ENCODE measurements at places on chromosomes 1 and 21.

GRCh38 chr1:32048440-32048839 lies 24.3 kb upstream of the TMEM39B start:
- DNase-seq, result no peak

GRCh38 chr21:33771976-33772375 lies 129.7 kb downstream of the ITSN1 start:
- no peak for DNase-seq

DNA sequence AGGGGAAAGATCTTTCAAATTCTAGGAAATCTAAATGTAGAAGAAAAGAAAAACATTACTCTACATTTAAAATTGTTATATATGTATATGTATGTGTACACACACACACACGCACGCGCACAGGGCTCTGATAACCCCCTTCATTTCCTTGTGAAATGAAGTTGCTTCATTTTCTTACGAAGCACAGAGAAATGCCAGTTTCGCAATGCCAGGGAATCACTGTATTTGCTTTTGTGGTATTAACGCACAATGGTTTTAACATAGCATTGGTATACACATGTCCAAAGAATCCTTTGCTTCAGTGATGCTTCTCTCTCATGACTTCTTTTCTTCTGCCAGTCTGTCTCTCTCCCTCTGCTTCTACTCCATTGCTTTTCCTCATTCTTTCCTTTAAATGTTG lies 8.4 kb upstream of the DDAH1 start:
- DNase-seq, result no peak

DNA sequence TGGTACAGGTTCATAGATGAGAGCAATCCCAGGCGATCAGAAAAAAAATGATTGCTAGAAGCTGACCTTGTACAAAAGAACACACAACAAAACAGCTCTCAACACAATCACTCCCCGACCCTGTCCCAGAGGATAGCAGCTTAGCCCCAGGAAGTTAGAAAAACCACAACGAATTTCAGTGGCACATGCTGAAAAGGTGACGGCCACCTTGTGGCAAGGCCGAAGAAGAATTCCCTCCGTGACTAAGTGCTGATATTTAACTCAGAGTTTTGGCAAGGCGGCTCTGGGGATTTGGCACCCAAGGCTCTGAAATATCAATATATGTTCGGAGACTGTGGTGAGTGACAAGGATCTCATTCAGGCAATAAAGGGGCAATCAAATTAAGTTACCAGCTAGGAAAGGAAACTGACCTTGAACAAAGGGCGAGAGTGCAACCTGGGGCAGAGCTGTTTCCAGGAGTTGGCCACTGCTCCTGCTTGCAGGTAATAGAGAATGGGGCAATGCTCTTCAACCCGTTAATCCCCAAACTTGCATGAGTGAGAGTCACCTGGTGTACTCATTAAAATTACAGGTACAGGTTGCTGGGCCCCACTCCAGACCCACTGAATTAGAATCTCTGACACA lies 96.2 kb downstream of the BEND5 start:
- no peak for DNase-seq

DNA sequence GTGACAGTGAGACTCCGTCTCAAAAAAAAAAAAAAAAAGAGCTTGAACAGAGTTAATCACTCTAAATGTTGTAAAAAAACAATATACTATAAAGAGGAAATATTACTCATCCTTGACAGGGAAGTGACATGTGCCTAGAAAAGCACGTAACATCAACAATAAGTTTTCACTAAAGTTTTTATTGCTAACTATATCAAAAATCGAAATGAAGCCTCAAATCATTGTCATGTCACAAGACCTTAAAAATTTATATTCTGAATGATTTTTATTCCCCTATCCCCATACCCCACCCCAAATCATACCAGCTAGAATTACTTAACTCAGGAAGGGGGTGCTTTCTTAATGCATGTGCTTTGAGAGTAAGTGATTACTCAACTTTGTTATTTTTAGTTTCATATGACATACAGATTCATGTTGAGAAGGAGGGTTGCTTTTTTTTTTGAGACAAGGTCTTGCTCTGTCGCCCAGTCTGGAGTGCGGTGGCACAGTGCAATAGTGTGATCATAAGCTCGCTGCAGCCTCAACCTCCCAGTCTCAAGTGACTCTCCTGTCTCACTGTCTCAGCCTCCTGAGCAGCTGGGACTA lies 53.6 kb upstream of the MUTYH start:
- no peak for DNase-seq

- no peak for DNase-seq
These were observed 49.8 kb upstream of the KANK4 start for GRCh38 chr1:62368989-62369388.

GRCh38 chr1:81432059-81432458 lies 368.7 kb upstream of the ADGRL2 start:
- DNase-seq, result no peak

- DNase-seq, result no peak
These were observed 7.4 kb upstream of the PPP1R15B start for GRCh38 chr1:204419064-204419403.

DNA sequence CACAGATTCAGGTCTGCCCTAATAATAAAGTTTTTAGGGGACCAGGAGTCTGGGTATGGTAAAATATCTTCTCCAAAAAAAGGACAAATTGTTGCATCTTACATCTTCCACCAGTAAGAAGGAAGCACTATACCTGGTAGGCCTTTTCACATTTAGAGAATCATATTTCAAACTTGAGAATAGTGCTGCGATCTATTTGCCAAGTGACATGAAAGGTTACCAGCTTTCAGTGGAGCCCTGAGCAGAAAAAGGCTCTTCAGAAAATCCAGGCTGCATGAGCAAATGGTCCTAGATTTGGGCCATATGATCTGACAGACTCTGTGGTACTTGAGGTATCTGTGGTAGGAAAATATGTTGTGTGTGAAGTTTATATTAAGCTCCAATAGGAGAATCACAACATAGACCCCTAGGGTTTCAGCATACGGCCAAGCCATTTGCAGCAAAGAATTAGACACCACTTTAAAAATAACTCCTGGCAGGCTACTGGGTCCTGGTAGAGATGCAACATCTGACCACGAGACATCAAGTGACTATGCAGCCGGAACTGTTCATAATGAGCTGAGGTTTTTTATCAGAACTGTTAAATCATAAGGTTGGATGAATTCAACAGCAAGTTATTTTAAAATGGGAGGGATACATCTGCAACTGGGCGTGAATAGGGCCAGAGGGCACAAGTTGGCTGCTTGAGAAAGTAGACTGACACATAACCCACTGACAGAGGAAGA lies 38.6 kb upstream of the CCDC190 start:
- no peak for DNase-seq

GRCh38 chr1:63628607-63629006 lies 35.4 kb downstream of the PGM1 start:
- no peak for DNase-seq

DNA sequence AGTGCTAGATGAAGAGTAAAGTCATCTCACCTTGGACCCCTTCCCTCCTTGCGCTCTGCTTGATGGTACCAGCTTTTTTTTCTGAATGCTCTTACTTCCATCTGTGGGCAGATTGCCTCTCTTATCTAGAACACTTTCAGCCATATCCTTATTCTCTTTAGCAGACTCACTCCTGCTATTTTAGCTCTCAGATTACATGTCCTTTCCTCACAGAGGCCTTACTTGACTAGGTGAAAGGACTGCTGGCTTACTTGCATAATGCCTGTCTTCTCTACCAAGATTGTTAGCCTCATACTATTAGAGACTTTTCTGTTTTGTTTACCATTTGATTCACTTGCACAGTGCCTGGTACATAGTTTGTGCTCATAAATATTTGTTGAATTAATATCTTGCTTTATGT lies 9.3 kb downstream of the IFI44 start:
- no peak for DNase-seq

GRCh38 chr21:36544545-36544944 lies 64.6 kb upstream of the CLDN14 start:
- no peak for DNase-seq

DNA sequence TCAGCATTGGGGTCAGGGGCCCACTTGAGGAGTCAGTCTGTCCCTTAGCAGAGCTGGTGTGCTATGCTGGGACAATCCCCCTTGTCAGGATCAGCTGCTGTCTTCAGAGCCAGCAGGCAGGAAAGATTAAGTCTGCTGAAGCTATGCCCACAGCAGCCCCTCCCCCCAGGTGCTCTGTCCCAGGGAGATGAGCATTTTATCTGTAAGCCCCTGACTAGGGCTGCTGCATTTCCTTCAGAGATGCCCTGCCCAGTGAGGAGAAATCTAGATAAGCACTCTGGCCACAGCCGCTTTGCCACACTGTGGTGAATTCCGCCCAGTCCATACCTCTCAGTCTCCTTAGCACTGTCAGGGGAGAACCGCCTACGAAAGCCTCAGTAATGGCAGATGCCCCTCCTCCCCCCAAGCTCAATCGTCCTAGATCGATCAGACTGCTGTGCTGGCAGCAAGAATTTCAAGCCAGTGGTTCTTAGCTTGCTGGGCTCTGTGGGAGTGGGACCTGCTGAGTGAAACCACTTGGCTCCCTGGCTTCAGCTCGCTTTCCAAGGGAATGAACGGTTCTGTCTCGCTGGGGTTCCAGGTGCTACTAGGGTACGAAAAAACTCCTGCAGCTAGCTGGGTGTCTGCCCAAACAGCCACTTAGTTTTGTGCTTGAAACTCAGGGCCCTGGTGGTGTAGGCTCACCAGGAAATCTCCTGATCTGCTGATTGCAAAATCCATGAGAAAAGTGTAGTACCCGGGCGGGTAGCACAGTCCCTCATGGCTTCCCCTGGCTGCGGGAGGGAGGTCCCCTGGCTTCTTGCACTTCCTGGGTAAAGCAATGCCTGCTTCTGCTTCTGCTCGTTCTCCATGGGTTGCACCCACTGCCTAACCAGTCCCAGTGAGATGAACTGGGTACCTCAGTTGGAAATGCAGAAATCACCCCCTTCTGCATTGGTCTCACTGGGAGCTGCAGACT lies 25.1 kb upstream of the TP53BP2 start:
- DNase-seq, result no peak

DNA sequence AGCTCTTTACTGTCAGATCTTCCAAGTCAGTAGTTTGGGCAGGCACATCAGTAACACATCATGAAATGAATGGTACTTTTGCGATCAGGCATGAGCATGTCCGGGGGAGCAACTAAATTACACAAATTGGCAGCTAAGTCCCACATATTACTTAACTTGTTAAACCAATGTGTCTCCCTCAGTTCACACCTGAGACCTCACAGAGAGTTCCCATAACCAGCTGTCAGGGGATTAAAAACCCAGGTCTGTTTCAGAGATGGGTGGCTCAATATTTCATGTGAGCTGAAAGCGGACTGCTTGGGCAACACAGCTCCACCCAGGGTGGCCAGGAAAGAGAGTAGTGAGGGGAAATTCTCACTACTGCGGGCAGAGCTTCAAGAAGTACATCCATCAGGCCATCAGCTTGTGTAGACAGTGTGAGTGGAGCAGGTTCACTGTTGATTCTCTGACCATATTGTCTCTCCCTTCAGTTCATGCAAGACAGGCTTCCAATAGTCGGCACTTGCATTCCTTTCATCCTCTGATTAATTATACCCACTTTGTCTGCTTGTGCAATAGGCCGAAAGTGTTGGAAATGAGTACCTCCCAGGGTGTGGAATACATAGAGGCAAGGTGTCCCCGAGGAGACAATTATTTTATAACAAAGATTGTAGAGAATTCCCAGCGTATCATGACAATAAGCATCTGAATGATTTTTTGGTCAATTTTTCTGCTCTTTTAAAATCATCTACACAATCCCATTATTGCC lies 139.9 kb downstream of the PTGER3 start:
- DNase-seq, result no peak

DNA sequence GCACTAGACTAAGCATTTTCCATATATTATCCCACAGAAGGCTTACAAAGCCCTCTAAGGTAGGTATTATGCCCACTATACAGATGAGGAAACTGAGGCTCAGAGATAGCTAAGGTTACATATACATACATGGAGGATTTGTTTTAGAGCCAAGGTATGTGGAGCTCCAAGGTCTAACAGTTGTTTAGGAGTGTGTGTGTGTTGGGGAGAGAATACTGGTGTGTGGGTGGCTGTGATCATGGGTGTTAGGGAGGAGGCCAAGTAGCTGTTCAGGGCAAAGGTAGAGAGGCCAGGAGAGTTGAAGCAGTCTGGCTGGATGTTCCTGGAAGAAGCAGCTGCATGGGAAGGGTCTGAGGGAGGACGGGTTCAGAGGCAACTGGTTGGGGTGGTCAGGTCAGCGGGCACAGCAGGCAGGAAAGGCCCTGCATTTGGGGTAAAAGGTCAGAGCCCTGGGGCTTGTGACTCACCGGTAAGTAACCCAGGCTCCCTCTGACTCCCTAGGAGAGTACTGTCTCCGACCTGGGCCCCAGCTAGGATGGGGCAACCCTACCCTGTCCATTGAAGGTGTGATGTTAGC lies 5.1 kb upstream of the LDLRAP1 start:
- DNase-seq, result no peak

DNA sequence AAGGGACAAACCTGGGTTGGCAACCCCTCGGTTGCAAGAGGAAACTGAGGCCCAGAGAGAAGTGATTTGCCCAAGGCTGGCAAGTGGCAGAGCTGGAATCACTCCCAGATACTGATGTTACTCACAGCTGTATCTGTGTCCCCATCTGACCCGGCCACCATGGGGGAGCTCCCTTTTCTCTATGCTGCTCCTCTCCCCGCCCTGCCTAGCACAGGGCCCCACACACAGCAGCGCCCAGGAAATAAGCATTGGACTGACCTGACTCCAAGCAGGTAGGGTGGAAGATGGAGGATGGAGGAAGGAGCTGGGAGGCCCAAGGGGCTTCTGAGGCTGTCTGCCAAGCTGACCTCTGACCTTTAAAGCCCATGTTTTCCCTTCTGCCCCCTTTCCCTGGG lies 3.0 kb upstream of the FBLIM1 start:
- no peak for DNase-seq

DNA sequence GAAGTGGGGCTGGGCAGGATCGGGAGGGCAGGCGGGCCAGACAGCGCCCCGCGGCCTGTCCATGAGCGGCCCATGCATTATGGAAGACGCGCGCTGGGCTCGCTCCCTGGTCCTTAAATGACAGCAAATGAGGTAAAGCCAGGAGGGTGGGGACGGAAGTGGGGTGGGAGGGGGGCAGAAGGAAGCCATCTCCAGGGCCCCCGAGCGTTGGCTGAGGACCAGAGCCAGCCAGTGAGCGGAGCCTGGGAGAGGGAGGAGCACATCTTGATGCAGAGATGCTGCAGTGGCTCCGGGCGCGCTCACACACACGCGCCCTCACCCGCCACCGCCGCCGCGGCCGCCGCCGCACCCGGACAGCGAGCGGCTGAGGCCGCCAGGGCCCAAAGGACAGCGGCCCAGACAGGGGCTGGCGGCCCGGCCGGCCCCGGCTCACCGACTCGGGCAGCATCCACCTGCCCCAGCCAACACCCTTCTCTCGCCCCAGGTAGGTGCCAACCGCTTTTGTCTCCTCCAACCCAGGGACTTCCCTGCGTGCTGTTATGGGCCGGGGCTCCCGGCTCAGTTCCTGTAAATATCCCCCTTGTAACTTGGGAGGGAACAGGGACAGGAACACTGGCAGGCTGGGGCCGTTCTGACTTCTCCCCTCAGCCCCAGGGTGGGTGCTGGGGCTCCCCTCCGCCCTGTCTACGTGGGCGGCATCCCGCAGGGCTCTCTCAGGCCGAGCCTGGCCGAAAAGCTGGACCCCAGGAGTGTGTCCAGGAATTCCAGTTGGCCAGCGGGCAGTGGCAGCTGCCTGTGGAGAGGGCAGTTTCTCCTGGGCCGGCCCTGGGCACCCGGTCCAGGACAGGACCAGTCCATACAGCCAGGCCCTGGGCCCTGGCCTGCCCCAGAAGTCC lies at the start of gene CNTN2:
TSS of gene CNTN2 (plus strand) at position 302 of the 896 bp plus-strand sequence. CDS start 9,974 bp downstream, outside the sequence.
- no peak for DNase-seq

GRCh38 chr1:246497331-246497915 lies 9.7 kb downstream of the SMYD3 start:
- no peak for DNase-seq
